ENCODE measurements at places on chromosomes 12 and 14.

DNA sequence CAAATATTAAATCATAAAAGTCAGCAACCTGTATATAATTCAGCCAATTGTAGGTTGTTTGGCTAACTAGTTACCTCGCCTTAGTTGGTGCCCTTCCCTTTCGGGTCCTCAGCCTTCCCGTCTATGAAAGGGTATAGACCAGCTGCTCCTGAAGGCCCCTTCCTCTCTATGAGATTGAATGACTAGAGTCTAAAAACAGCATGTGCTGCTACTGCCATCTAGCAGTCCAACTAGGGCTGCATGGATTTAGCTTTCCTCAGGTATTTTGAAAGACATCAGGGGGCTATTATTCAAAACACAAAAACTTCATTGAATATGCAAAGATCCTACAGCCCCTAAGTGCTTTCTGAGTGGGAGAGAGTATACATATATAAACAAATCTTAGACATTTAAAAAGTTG lies 37.0 kb upstream of the TMEM263 start:
- no peak for DNase-seq

DNA sequence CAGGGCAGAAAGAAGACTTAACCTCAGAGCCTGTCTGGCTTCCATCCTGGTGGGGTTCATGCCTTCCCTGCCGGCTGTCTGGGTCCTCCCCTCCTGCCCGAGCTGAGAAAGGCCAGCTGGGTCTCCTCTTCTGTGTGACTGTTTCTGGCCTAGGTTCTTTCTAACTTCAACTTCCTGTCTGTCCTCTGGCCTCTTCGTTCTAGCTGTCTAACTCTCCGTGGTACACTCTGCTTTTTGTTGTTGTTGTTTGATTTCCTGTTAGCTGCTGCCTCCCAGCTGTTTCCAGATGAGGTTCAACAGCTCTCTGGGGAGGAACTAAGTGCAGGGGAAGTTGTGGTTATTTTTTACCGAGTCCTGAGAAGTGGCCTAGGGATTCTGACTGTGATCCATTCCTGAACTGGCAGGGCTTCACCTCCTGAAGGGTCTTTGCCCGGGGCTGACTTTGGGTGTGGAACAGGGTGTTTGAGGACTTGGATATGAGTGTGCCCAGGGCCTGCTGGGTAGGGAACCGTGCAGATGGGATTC lies 3.2 kb downstream of the MLXIP start:
- no peak for DNase-seq

DNA sequence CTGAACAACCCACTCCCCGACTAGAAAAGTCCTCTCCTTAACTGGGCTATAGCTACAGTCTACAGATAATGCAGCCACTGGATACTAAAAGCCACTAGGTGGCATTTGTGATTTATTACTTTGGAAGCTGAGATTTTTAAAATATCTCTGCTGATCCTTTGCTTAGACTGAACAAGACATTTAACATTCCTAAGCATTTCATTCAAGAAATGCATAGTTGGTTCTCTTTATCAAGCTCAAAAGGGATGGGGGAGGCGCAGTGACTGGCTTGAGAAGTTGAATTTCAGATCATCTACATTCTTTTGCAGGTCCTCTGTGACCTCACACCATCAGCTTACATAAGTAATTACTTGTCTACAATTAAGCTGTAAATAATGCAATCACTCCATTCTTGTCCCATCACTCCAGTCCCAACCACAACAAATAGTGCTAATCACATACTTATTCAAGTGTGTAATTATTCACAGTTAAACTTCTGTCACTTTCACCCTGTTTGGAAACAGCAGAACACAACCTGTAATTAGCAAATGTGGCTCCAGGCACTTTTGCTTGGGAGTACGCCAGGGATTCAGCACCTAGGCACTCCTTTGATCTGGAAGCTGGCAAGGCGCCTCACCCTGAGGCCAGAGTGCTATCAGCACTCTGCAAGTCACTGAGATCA lies 203.6 kb downstream of the NOVA1 start:
- DNase-seq = no peak

- no peak for DNase-seq
Measured at GRCh38 chr14:29927376-29928116, at the start of gene PRKD1. Gene PRKD1, minus strand, starts transcription at chr14:29927847.

GRCh38 chr12:89278862-89279261 lies 73.4 kb downstream of the DUSP6 start:
- no peak for DNase-seq

GRCh38 chr12:46578190-46578982 lies 205.8 kb upstream of the SLC38A2 start:
- DNase-seq = no peak

DNA sequence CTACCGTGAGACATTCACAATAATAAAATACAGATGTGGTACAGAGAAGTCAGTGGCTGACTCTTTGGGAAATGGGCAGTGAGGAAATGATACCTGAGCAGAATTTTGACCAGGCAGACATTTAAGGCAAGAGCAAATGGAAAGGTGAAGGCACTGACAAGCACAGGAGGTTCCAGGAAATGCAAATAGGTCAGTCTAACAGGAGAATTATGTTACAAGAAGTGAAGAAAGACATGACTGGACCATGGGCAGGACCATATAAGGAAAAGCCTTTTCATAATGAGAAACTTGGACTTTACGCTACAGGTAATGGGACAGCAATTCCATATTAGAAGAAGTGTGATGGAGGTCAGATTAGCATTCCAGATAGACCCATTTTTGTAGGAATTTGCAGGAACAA lies 338.9 kb downstream of the PDZRN4 start:
- no peak for DNase-seq

GRCh38 chr14:78319406-78319805 lies 149.2 kb downstream of the NRXN3 start:
- DNase-seq = no peak

DNA sequence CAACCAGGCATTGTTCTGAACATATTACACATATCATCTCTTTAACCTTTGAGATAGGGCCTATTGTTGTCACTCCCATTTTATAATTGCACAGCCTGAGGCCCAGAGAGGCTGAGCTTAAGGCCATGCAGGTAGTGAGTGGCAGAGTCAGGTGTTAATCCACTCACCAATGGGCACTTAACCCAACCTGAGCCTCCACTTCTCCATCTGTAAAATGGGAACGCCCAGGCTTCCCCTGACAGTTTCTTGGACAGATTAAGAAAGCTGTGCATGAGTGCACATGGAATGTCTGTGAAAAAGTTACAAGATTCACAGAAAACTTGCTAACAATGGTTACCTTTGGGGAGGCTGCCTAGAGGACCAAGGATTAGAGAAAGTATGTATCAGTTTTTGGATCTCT lies 32.9 kb downstream of the ESRRB start:
- no peak for DNase-seq

DNA sequence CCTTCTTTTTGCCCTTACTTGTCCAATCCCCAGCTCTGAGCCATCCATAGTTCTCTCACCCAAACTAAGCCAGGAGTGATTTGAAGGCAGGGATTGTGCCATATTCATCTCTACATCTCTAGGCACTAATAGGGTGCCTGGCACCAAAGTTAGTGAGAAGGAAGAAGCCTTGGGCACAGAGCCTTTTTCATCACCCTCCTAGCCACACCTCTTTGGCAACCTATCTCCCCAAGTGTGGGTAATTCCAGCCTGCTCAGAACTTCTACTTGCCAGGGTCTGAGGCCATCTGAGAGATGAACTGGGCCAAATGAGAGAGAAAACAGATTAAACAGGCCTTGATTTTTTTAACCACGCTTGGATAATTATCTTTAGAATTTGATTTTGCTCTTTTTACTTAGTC lies 61.3 kb downstream of the PHLDA1 start:
- DNase-seq = no peak

DNA sequence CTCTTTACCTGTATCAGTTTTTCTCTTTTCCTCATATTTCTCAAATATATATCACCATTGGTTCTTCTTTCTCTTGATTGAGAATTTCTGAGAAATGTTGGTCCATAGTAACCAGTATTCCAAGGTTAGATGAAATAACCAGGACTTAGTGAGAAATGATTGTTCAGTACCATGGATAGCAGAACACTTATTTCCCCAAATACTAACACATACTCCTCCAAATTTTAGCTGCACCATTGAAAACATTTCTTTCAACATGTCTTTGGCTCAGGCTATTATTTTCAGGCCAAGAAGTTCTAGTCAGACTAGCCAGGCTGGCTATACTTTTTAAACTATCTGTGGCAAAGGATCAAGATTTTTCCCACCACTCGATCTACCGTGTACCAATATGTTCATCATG lies 113.3 kb downstream of the PTPRO start:
- no peak for DNase-seq

DNA sequence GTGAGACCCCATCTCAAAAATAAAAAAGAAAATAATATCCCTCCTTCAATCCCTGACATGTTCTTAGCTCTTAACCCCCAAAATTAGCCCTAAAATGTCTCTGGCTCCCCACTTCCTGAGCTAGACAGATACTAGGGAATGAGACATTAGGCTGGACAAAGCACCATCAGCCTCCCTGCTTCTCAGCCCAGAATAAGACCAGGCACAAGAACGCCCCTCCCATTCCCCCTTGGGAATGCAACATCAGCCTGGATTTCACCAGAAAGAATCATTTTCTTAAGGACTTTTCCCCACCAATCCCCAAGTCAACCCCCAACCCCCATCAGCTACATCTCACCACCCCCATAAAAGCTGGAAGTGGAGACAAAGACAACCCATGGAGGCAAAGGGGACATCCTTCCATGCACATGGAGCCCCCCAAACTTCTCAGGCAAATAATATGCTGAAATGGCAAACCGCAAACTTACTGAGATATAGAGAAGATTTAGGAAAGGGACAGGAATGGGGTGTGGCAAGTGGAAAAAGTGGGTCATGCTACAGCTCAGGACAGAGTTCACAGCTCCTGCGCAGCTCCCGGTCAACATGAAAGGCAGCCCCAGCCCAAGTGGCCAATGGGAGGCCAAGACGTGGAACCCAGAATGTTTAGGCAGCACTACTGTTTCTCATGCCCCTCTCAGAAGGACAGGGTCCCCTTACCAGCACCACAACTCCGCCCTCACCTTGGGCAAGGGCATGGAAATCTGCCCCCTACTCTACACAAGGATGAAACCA lies 2.7 kb downstream of the CHD4 start:
- no peak for DNase-seq

- DNase-seq = no peak
Measured at GRCh38 chr12:52234223-52234810, 1.3 kb downstream of the KRT7 start.

GRCh38 chr12:52561880-52562449 lies 9.0 kb upstream of the KRT71 start:
- no peak for DNase-seq

DNA sequence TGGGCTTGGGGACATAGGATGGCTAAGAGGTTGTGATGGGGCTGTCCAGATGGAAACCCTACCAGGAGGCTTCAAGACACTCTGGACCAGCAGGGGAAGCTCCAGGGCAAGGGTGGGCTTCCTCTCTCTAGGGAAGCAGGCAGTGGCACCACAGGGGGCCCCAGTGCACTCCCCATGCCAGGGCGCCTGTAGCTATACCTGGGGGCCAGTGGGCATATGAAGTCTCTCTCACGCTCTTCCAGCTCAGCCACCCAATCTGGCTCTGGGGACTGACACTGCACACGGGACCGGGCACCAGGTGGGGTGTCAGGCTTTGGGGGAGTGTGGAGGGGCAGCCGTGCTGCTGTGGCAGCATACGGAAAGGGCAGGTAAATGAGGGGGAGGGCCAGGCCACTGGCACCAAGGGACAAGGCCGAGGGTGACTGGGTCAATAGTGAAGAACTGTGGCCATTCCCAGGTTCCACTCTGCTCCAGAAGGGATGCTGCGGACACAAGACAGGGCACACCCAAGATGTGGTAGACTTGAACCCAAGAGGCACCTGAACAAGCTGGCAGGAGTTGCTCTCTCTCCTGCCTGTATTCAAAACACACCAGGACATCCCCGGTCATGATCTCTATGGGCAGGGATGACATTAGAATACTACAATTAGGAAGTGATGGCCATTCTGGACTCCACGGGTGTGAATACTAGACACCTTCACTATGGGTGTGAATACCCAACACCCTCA lies 27.5 kb downstream of the RFLNA start:
- DNase-seq = no peak

DNA sequence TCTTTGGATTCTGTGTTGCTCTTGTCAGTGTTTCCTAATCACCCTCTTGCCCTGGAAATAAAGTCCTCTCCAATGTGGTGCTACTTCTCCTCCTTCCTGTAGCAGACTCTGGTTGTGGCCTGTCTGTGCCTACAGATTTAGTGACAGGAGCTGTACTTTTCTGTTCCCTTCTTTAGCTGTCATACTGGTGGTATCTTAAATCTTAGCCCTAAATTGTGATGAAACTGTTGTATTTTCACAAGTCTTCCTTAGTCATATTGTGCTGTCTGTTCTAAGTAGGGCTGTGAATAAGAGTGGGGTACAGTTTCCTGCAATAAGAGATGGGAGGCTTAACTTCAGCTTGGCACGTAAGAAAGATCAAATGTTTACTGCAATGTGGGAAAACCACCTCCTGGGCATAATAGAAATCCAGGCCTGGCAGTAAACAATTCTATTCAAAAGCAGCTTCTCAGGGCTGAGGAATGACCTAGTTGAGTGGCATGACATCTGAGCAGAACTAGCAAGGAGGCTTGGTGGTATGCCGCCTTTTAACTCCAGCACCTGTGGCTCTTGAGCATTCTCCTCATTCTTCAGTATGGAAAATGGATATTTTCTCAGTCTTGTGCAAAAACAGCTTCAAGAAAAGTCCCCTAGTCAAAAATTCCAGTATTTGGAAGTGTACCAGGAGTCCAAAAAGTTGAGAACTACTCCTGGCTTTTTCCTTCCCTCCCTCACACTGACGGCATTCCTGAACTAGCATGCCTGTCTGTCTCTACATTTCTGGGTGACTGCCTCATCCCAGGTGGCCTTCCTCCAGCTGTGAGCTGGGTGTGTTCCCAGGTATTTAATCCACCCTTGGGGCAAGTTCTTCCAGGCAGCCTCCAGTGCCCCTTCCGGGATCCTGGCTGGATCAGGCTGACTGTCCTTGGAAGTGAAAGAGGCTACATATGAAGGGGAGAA lies 19.5 kb downstream of the ANO6 start:
- no peak for DNase-seq

DNA sequence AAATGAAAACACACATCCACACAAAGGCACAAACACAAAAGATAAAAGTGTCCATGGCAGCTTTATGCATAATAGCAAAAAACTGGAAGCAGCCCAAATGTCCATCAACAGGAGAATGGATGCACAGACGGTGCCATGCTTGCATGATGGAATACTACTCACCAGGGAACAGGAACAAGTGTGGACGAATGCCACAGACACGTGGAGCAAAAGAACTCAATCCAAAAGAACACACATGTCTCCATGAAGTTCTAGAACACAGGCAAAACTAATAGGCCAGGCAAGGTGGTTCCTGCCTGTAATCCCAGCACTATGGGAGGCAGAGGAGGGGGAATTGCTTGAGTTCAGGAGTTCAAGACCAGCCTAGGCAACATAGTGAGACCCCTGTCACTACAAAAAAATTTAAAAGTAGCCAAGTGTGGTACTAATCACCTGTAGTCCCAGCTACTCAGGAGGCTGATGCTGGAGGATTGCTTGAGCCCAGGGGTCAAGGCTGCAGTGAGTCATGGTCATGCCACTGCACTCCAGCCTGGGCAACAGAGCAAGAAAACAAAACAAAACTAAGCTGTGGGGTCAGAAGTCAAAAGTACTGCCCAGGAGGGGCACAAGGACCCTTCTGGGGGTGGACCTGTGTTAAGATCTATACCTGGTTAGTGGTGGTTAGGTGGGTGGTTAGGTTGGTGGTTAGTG lies 7.3 kb upstream of the TMEM119 start:
- DNase-seq = no peak
